ENCODE measurements at places on chromosomes 1 and 21.

DNA sequence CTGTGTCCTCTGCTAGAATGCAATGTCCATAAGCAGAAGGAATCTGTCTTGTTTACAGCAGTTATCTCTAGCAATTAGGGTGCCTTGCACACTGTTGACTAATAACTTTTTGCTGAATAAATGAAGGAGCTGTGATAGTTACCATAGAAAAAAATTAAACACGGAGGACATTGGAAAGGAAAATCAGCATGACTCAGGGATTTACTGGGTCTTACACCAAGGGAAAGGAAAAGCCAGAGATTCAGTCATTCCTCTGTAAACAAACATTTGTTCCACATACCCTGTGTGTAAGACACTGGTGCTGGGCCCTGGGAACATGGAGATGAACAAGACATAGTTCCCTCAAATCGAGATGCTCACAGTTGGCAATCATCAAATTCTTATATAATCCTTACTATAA lies 183.3 kb downstream of the PTGER3 start:
- no peak for DNase-seq

DNA sequence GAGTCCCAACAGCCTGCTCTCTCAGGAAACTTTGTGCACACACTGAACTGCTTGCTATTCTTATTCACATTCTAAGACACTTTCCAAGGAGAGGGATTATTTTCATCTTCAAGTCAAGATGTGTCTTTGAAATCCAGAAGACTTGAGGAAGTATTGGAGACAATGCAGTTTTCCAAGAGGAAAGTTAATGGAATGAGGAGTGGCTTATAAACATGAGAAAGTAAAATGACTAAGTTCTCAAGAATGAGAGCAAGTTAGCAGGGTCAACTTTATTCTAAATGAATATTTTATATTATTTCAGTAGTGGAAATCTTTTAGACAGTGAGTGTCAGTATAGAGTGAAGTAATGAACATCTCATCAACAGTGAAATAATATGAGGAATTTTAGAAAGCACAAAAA lies 1239.3 kb downstream of the MRPL39 start:
- DNase-seq, result no peak

DNA sequence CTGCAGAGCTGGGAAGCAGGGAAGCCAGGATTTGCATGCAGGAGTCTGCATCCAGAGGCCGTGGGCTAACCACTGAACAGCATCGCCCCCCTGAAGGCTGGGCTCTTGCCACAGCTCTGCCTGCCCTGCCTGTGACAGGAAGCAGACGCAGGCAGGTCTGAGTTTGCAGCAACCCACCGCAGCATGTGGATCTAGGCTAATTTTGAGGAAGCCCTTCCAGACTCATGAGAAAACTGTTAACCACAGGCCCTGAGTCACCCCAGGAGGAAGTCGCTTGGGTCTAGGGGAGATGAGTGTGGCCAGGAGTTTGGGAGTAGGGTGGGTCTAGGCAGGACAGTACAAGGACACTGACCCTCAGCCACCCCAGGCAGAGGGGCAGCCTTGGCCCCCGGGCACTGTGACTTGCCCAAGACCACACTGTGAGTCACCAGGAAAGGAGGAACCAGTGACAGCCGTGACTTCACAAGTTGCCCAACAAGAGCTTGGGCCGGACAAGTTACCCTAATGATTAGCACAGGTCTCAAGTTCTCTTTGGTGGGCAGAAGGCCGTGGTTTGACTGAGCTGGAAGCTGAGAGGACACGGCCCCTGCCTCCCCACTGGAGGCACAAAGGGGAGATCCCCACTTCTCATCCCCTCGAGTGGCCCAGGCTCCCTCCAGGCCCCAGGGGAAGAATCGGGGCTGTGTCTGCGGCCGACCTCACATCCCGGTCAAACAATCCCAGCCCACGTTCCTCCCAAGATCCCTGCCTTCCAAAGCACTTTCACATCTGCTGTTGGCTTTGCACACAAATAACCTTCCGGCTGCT lies 826 bp downstream of the LAPTM5 start:
- no peak for DNase-seq

- no peak for DNase-seq
These were observed 11.2 kb downstream of the FAM3B start for GRCh38 chr21:41327753-41328152.

DNA sequence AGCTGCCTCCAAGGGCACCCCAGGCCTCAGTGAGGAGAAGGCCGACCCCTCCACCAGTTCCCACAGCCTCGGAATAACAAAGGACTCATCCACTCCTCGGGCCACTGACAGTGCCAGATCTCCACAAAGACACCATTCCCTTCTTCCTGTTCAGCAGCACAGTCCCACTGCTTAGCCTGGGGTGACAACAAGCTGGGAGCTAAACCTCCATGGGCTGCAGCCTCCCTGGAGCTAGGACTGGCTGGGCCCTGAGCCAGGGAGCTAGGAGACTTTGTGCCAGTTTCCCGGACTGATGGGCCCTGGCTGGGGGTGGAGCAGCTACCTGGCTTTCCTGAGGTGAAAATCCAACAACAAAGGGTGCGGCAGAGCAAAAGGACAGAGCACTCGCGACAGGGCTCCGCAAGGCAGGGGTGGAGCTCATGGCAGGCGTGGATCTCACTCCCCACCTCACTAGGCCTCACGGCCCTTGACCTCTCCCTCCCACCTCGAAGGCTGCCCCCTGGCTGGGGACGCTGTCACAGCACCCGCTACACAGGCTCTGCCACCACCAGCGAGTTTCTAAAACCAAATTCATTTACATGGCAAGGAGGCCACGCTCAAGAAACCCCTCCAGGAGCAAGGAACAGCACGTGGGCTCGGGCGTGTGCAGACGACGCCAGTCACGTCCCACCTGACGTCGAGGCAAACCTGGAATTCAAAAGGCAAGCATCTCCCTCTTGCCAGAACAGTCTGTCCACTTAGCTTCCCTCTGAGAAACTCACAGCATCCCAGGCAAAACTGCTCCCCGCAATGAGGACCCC lies 13.8 kb downstream of the SLC35E2B start:
- DNase-seq, result no peak

Data from right renal pelvis (tissue), 4 donors.